ENCODE measurements at places on chromosomes 11 and 22. TPM values are rescaled to one million over a fixed set of nuclear protein-coding genes. Genes with fewer than 3 reads are reported as not detected.

Gene PKNOX2
- total RNA-seq, result 2.0 TPM

Gene NLRX1
- 18.3 TPM for total RNA-seq

Gene MAPK8IP2
- 1.1 TPM for total RNA-seq

Gene CST6
- total RNA-seq, result not detected

Gene CFAP300
- total RNA-seq, result 12.7 TPM

Gene EIF4ENIF1
- total RNA-seq, result 15.4 TPM

Gene B4GALNT4
- total RNA-seq, result 1.5 TPM
